Naive thymus-derived CD8-positive, alpha-beta T cell (primary cell): ENCODE measurements at places on chromosomes 2 and 18.
A peak's percentile ranks its signal among the peaks of the same experiment; 100 is the strongest.

GRCh38 chr18:47929681-47930198 is 719 bp downstream of the SMAD2 start:
- DNase-seq = no peak

- DNase-seq = peak; percentile 56
These were observed 4.6 kb downstream of the MBP start for GRCh38 chr18:77127769-77128671.

DNA sequence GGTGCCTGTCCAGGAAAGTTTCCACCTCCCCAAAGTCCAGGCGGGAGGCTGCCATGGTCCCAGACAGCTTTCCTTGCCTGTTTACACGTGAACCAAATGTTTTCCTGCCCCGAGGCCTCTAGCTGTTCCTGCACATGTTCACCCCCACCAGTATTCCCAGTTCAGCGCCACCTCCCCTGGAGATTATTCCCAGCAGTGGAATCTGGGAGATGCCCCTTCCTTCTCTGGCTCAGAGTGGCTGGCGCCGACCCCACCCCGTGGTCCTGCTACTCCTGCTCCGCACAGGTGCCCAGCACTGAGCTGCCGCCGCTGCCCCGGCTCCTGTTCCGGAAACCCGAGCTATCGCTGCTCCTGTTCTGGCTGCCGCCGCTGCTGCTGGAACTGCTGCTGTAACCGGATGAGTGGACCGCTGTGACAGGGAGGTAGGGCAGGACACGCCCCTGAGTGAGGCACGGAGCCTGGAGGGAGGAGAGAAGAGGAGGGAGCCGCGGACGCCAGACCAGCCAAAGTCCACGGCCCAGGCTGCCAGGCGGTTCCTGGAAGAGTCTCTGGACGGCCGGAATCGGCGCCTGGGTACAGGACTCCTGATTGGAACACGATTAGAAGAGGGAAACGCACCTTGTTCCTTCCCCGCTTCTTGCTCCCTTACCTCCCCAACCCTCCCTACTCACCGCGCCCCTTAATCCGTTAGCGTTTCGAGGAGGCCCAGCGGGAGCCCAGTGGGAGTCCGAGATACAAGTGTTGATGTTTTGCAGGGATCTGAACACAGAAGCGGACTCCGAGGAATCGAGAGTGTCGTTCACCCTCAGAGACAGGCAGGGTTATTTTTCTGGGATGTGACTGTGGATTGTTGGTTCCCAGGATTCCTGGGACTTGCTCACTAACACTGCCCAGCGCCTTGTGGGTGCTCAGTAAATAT is at the start of gene PDE11A:
Gene PDE11A (minus strand): TSS at position 395 of the 919 bp plus-strand sequence. CDS start 340 bp downstream, at position 55.
- DNase-seq = no peak

DNA sequence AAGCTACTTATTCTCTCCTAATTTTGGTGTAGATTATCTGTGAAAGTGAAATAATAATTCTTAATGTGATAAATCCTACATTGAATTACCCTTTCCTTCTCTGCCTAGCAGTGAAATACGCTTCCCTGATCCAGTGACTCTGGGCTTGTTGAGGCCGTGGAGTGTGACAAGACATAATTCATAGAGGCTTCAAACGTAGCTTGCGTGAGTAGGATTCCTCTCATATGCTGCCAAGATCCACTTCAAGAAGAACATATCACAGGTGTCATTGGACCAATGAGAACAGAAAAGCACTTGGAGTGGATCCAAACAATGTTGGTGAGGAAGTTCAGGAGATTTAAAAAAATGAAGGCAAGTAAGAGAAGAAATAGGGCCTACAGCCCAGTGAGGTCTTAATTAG is 221.3 kb upstream of the TMEFF2 start:
- DNase-seq = no peak

- no peak for DNase-seq
These were observed 123.5 kb downstream of the ATAD2B start for GRCh38 chr2:23803264-23803964.

GRCh38 chr18:55296115-55296514 is 291.9 kb downstream of the TCF4 start:
- no peak for DNase-seq

DNA sequence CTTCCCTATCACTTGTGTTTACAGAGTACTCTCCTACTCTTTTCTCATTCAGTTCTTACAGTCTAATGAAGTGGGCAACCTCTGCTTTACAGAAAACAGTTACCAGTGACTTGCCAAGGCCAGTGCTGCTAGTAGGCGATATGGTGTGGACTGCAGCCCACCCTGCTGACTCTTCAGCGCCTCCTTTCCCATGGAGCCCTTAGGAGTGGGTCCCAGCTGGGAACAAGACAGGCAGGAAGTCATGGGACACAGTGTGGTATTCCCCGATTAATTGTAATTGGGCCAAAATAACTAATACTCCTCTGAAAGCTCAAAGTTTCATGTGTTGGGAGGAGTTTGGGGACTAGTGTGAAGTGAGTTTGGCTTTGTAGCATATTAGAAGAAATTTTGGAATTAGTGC is 120.1 kb upstream of the EML6 start:
- DNase-seq = no peak

- DNase-seq = no peak
These were observed 188.2 kb downstream of the PLCL1 start for GRCh38 chr2:197992482-197993133.

GRCh38 chr2:163753726-163754125 is 17.9 kb upstream of the FIGN start:
- DNase-seq = no peak

GRCh38 chr2:58313926-58314325 is 72.8 kb upstream of the FANCL start:
- no peak for DNase-seq

DNA sequence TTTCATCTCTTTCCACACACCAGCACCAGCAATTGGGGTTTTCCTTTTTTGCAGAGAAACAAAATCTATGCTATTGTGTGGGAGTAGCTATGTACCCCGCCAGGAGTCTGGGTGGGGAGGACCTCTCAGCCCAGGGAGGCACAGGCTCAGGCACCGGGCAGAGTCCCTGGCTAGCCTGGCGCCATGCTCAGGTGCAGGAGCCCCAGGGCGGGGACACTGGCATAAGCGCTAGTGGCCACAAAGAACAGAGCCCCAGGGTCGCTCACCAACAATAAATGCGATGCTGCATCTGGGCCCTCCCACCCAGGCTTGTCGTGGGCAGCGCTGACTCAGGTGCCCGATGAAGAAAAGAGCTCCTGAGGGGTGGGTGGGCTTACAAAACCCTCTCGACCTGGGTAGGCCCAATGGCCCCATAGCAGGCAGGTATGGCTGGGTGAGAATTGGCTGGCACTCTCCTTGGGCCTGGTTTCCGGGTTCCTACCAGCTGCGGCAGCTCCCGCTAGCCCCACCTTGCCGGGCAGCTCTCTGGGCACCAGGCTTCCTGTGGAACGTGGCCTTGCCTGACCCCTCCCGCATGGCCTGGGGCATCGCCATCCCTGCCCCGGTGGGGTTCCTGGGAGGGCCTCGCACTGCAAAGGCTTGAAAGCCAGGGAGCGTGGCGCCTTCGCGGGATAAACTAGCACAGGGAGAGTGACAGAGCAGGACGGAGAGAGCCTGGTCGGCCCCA is 31.8 kb upstream of the COL6A3 start:
- no peak for DNase-seq

- DNase-seq = no peak
These were observed 35.4 kb downstream of the TMX3 start for GRCh38 chr18:68679528-68679927.

- no peak for DNase-seq
These were observed 1.5 kb upstream of the SLC35G4 start for GRCh38 chr18:11607906-11608305.

DNA sequence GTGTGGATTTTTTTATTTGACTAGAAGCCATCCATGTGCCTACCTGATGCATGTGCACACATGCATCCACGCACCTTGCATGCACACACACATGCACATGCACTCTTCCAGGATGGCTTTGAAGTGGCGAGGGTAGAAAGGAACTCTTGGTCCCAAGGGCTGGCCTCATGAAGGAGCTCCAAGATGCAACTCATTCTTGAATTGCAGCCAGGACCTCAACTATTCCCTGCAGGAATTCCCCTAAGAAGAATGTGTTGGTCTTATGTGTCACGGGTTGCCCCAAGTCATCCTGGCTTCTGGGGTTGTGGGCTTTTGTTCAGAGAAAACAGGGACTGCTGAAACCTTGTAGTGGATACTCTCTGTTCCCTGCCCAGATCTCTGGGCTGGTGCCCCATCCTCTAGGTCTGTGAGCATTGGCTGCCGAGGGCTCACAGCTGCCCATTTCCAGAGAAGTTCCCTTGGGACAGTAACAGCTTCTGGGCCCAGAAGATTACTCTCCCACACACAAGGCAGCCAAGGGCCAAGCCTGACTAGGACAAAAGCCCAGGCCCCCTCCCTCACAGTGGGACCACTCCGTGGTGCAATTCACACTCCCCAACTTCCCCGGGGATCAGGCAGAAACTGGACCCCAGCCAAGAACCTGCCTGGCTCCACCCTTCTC is 137.6 kb downstream of the COPS8 start:
- DNase-seq = no peak
